ENCODE measurements at places on chromosomes 2 and 18.

GRCh38 chr2:15325296-15325695 is 235.8 kb downstream of the NBAS start:
- no peak for DNase-seq

GRCh38 chr2:233287871-233288270 is 19.7 kb upstream of the SAG start:
- DNase-seq: no peak

- DNase-seq: peak; percentile 82
Observed at GRCh38 chr18:58447402-58448095, 181.3 kb downstream of the ALPK2 start.

- no peak for DNase-seq
Observed at GRCh38 chr18:9765501-9765900, 57.4 kb downstream of the RAB31 start.

DNA sequence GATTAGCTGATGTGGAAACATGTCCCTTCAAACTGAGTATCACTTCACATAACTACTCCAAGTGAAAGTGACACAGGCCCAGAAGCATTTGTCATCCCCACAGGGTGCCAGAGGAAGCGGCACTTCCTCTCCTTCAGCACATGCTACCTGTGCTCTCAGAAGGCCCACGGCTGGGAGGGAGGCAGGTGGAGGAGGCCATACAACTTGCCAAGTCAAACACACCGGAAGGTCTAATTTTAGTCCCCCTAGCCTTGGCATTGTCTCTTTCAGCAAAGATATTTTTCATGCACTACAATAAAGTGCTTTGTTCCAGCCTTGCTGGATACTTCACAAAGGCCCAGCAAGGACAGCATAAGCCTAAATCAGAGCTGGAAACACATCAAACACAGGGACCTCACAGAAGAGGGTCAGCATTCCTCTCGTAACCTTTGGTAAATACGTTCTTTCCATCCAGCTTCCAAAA is 38.0 kb downstream of the VSNL1 start:
- DNase-seq: peak; percentile 8

GRCh38 chr2:61114147-61114546 is 47.8 kb upstream of the C2orf74 start:
- no peak for DNase-seq

- DNase-seq: peak; percentile 73
Observed at GRCh38 chr2:177165721-177166711, 46.6 kb upstream of the HNRNPA3 start.

DNA sequence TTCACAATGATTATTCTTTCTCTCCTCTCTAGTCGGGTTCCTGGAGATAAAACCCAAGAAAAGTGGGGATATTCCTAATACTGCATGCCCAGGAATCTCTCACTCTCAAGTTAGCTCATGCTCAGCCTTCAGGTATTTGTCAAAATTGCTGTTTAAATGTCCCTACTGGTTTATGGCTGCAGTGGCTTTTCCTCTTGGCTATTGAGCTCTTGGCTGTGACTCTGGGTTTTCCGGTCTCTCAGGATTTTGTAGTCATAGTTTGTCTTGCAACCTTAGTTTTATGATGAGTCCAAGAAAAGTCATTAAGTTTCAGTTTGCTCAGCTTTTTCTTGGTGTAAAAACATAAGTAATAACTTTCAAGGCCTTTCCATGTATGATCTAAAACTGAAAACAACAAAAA is 820.7 kb upstream of the HS6ST1 start:
- no peak for DNase-seq

- DNase-seq: no peak
Observed at GRCh38 chr2:28327581-28327955, 65.1 kb upstream of the FOSL2 start.

DNA sequence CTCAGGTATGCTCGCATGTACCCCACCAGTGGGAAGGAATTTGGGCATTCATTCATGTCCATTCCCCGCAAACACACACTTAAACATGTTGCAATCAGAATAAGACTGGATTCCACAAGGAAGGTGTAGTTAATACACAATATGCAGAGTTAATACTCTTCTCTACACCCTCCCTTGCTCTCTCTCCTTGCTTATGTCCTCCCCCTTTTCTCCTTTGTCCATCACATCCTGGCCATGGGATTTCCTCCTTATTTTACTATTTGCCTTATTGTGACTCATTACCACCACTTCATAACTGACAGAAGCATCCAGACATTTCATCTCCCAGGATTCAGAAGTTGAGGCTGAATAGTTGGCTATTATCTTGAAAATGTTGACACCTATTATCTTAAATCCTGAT is 473.8 kb upstream of the SPHKAP start:
- no peak for DNase-seq

- peak; percentile 54 for DNase-seq
Observed at GRCh38 chr2:217890445-217890844, 112.3 kb downstream of the TNS1 start.

GRCh38 chr18:24319757-24320156 is 77.9 kb downstream of the OSBPL1A start:
- DNase-seq: no peak

GRCh38 chr2:86072271-86072858 is 33.3 kb downstream of the POLR1A start:
- peak; percentile 56 for DNase-seq

- no peak for DNase-seq
Observed at GRCh38 chr2:47639467-47639866, 143.5 kb upstream of the MSH6 start.

- DNase-seq: peak; percentile 67
Observed at GRCh38 chr18:80109676-80110078, 615 bp downstream of the ADNP2 start.

GRCh38 chr2:45794134-45794617 is 142.7 kb downstream of the PRKCE start:
- no peak for DNase-seq

DNA sequence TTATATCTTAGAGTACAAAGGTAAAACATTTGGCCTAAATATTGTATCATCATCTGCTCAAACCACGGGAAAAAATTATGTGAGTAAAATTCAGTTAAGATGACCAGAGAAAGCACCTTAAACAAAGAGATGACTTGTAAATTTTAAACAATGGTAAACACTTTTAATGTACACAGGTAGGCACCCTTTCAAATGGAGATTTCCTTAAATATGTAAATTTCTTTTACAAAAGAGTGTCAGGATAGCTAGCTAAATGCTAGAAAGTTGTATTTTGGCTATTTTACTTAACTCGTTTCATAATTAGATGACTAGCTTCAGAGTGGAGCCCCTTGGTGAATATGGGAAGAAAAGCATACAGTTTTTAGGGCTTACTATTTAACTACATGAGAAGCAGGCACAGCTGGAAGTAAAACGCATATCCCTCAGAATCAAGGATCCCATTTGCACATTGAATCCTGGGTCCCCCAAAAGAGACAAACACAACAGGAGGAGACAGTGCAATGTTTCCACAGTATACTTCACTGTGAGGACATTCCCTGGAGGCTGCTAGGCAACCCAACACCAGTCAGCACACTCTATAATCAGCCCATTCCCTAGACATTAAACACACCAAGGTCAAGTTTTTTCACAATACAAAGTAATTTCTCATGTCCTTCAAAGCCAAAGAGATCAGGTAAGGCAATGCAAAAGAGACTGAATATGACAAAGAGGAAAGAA is 1154.4 kb downstream of the DPP10 start:
- no peak for DNase-seq

- DNase-seq: no peak
Observed at GRCh38 chr18:78352910-78353309, 626.7 kb upstream of the SALL3 start.

DNA sequence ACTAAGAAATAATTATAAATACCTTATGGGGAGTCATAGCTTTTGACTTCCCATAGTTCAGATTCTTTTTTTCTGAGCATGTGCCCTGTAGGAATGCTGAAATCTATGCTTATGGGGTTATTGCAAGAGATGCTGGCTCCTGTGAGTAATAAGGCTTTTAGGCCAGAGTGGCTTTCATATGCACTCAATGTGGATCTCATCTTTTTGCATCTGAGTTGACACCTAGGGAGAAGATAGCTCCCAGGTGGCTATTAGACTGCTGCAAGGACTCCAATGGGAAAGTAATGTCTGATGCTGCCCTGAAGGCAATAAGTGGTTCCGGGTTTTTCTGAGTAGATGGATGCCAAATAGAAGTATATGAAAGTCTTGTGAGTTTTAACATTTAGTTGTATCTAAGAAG is 21.0 kb downstream of the DNAH6 start:
- no peak for DNase-seq

GRCh38 chr2:20797096-20797495 is 25.8 kb downstream of the LDAH start:
- no peak for DNase-seq

DNA sequence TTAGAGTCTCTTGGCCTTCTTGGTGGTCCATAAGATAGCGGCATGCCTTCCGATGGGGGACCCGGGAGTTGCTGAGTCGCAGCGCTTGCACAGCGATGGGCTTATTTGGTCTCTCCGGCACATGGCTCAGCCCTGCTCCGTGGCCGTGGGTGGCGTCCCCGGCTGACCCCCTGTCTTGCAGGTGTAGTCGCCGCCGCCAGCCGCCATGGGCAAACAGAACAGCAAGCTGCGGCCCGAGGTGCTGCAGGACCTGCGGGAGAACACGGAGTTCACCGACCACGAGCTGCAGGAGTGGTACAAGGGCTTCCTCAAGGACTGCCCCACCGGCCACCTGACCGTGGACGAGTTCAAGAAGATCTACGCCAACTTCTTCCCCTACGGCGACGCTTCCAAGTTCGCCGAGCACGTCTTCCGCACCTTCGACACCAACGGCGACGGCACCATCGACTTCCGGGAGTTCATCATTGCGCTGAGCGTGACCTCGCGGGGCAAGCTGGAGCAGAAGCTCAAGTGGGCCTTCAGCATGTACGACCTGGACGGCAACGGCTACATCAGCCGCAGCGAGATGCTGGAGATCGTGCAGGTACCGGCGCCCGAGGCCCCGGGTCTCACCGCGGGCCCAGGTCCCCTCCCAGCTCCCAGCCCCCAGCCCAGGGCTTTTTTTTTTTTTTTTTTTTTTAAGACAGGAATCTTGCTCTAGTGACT is 28.4 kb downstream of the ODC1 start:
- DNase-seq: no peak

GRCh38 chr2:236916181-236916580 is 169.5 kb upstream of the COPS8 start:
- DNase-seq: no peak

- no peak for DNase-seq
Observed at GRCh38 chr2:201827621-201828020, 21.3 kb downstream of the CDK15 start.

- no peak for DNase-seq
Observed at GRCh38 chr2:24342110-24342910, 18.0 kb downstream of the ITSN2 start.

GRCh38 chr18:3179430-3180089 is 40.2 kb downstream of the MYOM1 start:
- peak; percentile 86 for DNase-seq

DNA sequence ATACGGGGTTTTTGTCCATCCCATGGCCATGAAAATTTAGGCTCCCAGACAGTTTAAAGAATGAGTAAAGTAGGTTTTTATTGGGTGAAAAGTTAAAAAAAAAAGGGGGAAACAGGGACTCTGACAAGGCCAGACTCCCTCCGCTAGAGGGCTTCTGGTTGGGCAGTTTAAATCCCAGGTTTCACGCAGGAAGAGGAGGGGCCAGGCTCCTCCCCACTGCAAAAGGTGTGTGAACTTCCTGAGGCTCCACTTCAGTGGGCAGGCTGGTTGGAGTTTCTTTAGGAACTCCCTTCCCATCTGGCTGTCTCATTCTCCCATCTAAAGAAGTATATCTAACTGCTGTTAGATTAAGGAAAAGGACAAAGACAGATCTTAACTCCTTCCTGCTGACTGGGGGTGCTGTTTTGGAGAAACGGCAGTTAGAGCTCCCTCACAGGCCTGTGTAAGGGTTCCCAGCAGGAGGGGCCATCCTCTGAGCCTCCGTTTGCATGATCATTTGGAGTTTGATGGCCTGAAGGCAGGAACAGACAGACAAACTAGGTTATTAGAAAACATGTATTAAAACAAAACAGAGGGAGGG is 1160.7 kb downstream of the CNTNAP5 start:
- no peak for DNase-seq

GRCh38 chr18:1438458-1438910 is 533.8 kb downstream of the ADCYAP1 start:
- DNase-seq: peak; percentile 36

- peak; percentile 78 for DNase-seq
Observed at GRCh38 chr2:2846332-2847208, 515.5 kb upstream of the MYT1L start.

GRCh38 chr2:188971432-188971861 is 2.7 kb upstream of the COL3A1 start:
- peak; percentile 93 for DNase-seq

- DNase-seq: peak; percentile 90
Observed at GRCh38 chr2:205858881-205859441, 176.7 kb downstream of the NRP2 start.

DNA sequence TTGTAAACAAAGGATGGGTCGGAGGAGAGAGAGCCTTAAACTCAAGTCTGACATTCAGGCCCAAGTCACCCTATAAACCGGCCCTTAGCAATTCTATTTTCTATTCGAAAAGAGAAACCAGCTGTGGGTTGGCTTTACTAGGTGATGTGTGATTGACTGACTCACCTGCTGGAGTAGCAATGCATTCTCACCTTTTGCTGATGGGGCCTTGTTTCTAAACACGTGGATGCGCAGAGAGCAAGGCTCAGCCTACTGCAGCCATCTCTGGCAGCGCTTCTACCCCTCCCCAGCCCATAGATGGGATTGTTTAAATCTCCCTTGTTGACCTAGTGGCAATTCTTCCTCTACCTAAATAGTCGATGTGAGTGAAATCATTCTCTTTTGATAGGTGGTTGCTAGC is 138.5 kb downstream of the MEIS1 start:
- no peak for DNase-seq

GRCh38 chr2:107569496-107569895 is 257.2 kb upstream of the RGPD4 start:
- DNase-seq: no peak

GRCh38 chr2:135674453-135674852 is 67.2 kb upstream of the UBXN4 start:
- no peak for DNase-seq

- DNase-seq: no peak
Observed at GRCh38 chr18:12485479-12486105, 77.9 kb downstream of the PRELID3A start.

GRCh38 chr2:29900971-29901633 is 20.3 kb downstream of the ALK start:
- DNase-seq: no peak

- no peak for DNase-seq
Observed at GRCh38 chr2:28152585-28153280, 239.9 kb upstream of the FOSL2 start.

GRCh38 chr2:43312755-43313641 is 86.6 kb upstream of the ZFP36L2 start:
- DNase-seq: no peak

- no peak for DNase-seq
Observed at GRCh38 chr2:150978053-150978452, 283.6 kb downstream of the RBM43 start.

DNA sequence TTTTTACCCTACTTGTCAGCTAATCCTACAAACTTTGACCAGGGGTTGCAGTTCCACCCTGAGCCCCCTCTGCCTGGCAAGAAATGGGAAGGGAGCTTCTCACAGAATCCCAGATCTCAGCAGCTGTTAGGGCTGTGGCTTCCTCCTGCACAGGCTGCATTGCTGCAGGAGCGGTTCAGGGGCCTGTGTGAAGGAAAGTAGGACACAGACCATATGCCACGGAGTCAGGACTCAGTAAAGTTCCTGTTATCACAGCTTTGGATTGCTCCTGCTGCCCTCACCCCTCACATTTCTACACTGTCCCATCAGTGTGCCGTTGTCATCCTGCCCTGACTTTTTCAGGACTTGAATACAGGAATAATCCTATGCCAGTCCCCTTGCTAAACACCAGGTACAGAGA is 62.8 kb upstream of the SP3 start:
- DNase-seq: peak; percentile 65

- DNase-seq: no peak
Observed at GRCh38 chr2:189570570-189571031, 10.0 kb downstream of the SLC40A1 start.
